Inflammatory macrophage treated with lipopolysaccharide for 1 hour (primary cell): ENCODE measurements at places on chromosomes 2 and 18.

- DNase-seq = no peak
Observed at GRCh38 chr18:80041424-80041823, 7.2 kb downstream of the RBFA start.

DNA sequence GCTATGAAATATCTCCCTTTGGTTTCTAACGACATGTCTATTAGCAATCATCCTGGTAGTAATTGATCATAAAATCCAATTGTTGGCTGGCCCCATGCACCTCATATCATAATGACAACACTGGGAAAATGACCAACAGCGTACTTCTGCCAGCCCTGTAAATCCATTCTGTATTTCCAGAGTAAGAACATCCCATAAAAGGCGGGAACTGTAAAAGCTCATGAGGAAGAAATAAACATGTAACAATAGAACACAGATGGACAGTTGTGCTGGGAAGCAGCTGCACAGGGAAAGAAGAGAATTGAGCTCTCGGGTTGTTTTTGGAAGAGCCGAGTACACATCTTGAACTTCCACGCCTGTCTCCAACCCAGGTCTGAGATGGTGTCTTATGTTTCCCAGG is 218.7 kb downstream of the CMPK2 start:
- no peak for DNase-seq

GRCh38 chr2:239706367-239706766 is 305.5 kb upstream of the HDAC4 start:
- no peak for DNase-seq

- DNase-seq = peak; percentile 43
Observed at GRCh38 chr2:40352041-40352702, 99.7 kb downstream of the SLC8A1 start.

DNA sequence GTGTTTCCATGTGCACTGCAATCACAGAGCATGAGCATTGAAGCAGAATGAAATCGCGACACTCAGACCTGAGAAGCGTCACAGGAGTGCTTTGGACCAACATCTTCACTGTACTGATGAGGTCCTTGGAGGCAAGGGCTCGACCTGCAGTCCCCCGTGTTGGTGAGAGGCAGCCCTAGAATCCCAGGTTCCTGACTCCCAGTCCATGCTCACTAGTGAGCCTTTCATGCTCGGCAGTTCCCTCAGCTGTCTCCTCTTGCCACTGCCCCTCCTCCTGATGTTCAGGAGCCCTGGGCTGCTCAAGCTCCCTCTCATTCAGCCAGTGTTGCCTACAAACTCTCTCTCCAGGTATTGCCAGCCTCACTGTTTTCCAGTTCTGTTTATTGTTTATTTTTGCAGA is 291.4 kb downstream of the DYSF start:
- no peak for DNase-seq

DNA sequence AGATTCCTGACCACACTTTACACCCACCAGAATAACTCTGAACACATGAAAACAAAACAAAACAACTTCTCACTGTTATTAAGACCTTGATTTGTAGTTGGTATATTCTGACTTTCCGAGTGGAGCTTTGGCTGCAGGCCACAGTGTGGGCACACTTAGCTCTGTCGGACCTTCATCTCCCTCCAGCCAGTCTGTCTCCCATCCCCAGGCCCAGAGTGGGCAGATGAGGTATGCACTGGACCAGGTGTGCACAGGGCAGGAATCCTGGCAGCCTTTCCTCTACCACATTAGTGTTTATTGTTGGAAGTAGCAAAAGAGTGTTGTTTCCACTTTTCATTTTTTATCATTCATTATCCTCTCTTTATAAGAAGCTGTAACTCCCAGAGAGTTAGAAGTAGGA is 219.5 kb upstream of the TPO start:
- DNase-seq = no peak

- DNase-seq = no peak
Observed at GRCh38 chr2:127609818-127610217, 36.1 kb upstream of the GPR17 start.

GRCh38 chr2:233022561-233022960 is 9.5 kb upstream of the NGEF start:
- no peak for DNase-seq
